ENCODE measurements at places on chromosomes 5 and 9. TPM values are rescaled to one million over a fixed set of nuclear protein-coding genes. Genes with fewer than 3 reads are reported as not detected.

Gene PCA3
- total RNA-seq = 0.26 TPM

- DNase-seq = no peak
Measured at GRCh38 chr9:34572092-34572491, 17.4 kb downstream of the CNTFR start.

DNA sequence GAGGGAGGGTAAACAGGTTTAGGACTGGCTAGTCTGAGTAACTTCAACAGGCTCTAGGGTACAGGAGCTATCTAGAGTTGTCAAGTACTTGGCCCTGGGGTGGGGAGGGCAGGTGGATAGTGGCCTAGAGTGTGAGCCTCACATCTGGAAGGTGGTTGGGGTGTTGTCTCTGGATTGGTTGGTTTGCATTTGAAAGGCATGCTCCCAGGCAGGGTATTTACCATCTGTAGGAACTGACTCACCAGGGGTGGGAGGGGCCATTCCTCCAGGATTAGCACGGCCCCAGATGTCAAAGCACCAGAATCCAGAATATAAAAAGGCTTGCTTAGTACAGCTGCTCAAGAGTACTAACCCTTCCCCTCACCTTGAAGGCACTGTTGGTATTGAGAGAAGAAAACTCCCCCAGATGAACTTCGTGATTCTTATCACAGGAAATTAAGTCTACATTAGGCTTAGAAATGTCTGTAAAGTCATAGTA is 193.3 kb downstream of the NTRK2 start:
- DNase-seq = no peak

GRCh38 chr5:33781286-33781685 is 110.5 kb downstream of the ADAMTS12 start:
- DNase-seq = no peak
